Sciatic nerve (tissue), 2 donors: ENCODE measurements at places on chromosomes 11 and 22. TPM values are rescaled to one million over a fixed set of nuclear protein-coding genes. Genes with fewer than 3 reads are reported as not detected.

The MS4A12 gene
- total RNA-seq = not detected

The OR10D3 gene
- total RNA-seq = not detected

The OR9G4 gene
- total RNA-seq = not detected

The TRIM49 gene
- not detected for total RNA-seq

The SUSD2 gene
- total RNA-seq = 4.1 TPM

The SNX19 gene
- 50.7 TPM for total RNA-seq

The GGT5 gene
- total RNA-seq = 38.2 TPM

The NOX4 gene
- total RNA-seq = 16.0 TPM

The MAPK8IP1 gene
- 285 TPM for total RNA-seq

The OR52A1 gene
- not detected for total RNA-seq

The ISX gene
- total RNA-seq = not detected

The CDC42BPG gene
- 0.58 TPM for total RNA-seq

The OR52H1 gene
- 0.89 TPM for total RNA-seq

The NLRP6 gene
- total RNA-seq = 0.36 TPM

The UQCC3 gene
- total RNA-seq = 7.1 TPM

The OR8D2 gene
- total RNA-seq = not detected

The PPME1 gene
- total RNA-seq = 41.3 TPM

The OTOG gene
- not detected for total RNA-seq

The IL18 gene
- total RNA-seq = 20.3 TPM

The KRTAP5-11 gene
- not detected for total RNA-seq

The MAPK8IP2 gene
- total RNA-seq = 2.4 TPM

The PAX6 gene
- total RNA-seq = not detected

The TYR gene
- total RNA-seq = not detected

The KCNJ1 gene
- total RNA-seq = 0.13 TPM

The OR51B2 gene
- total RNA-seq = 0.40 TPM

The TSSK2 gene
- not detected for total RNA-seq

The DGAT2 gene
- 20.3 TPM for total RNA-seq

The ZFPL1 gene
- total RNA-seq = 32.9 TPM

The NCAM1 gene
- total RNA-seq = 84.7 TPM

The TRIM51 gene
- total RNA-seq = not detected

The DAGLA gene
- total RNA-seq = 4.8 TPM

The CRYBB3 gene
- not detected for total RNA-seq

The FOLR2 gene
- 28.4 TPM for total RNA-seq

The LTO1 gene
- total RNA-seq = 35.2 TPM

The CACNA1I gene
- 0.40 TPM for total RNA-seq

The MYO18B gene
- not detected for total RNA-seq
